ENCODE measurements at places on chromosomes 7 and 10.

- peak; percentile 36 for DNase-seq
Observed at GRCh38 chr7:132394283-132395198, 181.7 kb downstream of the PLXNA4 start.

DNA sequence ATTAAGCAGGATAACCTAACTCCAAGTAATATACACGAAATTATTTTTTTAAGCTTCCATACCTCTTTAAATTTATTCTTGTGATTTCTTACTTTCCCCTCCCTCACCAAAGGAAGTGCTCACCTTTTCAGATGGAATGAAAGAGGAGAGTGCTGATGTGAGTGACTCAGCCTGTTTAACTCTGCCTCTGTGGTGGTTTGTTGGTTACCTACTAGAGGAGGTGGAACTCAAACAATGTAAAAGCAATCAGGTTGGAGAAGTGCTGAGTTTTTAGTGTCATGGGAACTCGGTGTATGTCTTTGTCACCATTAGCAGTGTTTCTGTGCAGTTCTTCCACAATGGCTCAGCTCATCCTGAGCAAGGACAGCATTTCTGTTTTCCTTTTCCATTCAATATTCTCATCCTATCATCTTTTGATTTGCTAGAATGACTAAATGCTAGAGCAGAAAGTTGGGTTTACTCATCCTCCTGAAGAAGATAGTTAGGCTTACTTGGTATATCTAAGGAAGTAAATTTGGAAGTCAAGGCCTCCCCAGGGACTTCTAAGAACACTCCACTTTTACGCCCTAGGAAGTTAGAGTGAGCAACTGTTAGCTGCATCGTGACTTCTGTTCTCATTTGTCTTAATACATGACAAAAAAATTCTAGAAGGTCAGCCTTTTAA is 6.0 kb downstream of the ADD3 start:
- no peak for DNase-seq

GRCh38 chr10:123069246-123069986 is 60.6 kb downstream of the ACADSB start:
- DNase-seq: no peak

DNA sequence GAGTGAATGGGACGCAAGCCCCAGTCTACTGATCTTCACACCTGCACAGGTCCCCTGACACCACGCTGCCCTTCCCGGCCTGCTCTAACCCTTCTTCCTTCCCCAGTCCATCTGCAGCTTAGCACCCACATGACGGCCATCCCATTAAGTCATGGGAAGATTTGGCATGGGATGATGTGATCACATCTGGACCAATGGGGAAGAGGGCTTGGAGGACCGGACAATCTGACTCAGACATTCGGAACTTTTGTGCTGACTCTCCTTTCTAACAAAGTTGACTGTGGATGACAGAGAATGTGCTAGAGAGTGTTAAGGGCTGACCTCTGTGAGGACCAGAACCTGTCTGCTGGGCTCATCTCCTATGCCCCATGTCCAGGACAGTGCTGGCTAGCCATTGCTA is 15.6 kb downstream of the CXCL12 start:
- DNase-seq: no peak

Measured in MM.1S (cell line).